ENCODE measurements at places on chromosomes 5 and 9.

DNA sequence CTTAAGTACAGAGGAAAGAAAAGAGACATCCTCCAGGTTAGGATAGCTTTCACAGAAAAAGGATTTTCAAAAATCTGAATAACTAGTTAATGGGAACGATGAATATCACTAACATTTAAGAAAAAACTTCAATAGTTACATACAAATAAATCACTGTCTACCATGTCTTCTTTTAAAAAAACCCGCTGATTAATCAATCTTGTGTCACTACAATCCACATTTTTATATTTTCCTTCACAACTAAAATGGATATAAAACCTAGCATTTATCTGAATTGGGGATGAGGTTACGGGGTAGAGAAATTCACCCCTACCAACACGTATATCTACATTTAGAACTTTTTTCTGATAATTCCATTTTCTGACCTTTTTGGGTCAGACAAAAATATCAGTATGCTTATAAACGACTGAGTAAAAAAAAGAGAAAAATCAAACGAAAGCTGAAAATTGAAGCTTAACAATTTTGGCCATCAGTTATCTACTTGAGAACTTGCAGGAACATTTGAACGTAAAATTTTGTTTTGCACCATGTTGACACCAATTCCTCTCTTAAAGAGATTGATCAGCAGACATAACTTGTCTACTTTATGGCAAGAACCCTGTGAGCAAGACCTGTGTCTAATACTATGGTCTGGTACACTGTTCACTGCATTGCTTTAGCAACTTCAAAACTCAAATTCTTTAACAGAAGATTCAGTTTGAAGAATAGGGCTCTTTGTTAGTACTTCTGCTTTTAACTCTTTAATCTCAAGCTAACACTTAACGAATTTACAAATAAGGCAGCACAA is 4.8 kb downstream of the NR3C1 start:
- DNase-seq, result no peak

GRCh38 chr5:1737790-1738405 is 61.7 kb downstream of the MRPL36 start:
- no peak for DNase-seq

GRCh38 chr5:33161421-33161820 is 279.3 kb upstream of the TARS1 start:
- no peak for DNase-seq

GRCh38 chr9:114224247-114224610 is 68.9 kb downstream of the COL27A1 start:
- DNase-seq, result peak; percentile 5

- no peak for DNase-seq
Observed at GRCh38 chr5:9924614-9925013, 294.5 kb upstream of the TAS2R1 start.

DNA sequence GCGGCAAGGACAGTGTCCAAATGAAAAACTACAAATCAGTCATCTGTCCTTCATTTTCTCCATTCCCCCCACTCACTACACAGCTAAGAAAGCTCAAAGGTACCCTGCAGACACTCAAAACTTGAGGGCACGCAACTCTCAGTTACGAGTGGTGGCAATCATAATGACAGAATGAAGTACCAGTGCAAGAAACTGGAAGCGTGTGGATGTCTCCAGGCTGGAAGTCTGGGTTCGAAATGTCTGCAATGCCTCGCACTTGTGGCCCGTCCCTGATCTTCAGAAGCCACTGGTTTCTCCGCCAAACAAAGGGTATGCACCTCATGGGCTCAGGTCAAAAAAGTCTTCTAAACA is 597 bp upstream of the CENPH start:
- no peak for DNase-seq

- DNase-seq, result no peak
Observed at GRCh38 chr9:95157481-95158151, 159.9 kb downstream of the FANCC start.

GRCh38 chr5:77909237-77909636 is 133.1 kb upstream of the TBCA start:
- no peak for DNase-seq

GRCh38 chr5:88675708-88676636 is 207.0 kb downstream of the MEF2C start:
- DNase-seq, result peak; percentile 88

GRCh38 chr5:62093976-62094375 is 212.0 kb upstream of the KIF2A start:
- DNase-seq, result peak; percentile 82
